Immature natural killer cell (primary cell): ENCODE measurements at places on chromosomes 12 and 14. TPM values are rescaled to one million over a fixed set of nuclear protein-coding genes. Genes with fewer than 3 reads are reported as not detected.

DNA sequence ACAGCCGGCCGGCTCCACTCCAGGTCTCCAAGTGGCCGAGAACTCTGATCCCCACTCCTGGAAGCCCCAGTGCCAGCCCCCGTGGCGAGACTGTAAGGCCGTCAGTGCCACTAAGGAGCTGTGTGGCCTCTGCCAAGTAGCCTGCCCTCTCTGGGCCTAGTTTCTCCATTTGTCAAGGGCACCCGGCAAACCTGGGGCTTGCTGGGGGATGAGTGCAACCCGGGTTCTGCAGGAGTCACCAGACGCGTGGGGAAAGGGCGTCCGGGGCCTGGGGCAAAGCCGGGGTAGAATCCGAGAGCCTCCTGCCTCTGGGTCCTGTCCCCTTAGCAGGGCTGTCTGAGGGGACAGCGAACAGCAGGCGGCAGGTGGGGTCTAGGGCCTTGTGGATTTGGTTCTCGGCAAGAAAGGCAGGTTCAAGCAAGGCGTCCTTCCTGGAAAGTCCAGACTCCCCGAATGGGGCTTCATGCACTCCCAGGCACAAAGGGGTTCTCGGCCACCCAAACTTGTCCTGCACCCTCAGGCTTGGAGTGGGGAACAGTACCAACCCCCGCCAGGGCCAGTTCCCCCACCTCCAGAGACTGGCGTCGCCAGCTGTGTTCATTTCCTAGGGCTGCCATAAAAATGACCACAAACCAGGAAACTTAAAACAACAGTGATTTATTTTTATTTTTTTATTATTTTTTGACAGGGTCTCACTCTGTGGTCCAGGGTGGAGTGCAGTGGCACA lies 56.0 kb downstream of the NCOR2 start:
- no peak for DNase-seq

DNA sequence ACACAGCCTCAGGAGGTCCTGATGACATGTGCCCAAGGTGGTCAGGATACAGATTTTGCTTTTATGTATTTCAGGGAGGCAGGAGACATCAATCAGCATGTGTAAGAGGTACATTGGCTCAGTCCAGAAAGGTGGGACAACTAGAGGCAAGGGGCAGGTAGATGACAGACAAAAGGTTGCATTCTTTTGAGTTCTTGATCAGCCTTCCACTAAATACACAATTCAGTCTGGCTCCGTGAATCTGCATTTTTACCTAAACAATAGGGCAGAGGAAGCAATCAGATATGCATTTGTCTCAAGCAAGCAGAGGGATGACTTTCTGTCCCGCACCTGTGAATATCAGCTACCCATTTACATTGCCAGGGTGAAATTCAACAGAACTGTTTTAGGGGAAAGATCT lies 178.6 kb downstream of the KSR2 start:
- no peak for DNase-seq

GRCh38 chr12:108573317-108573716 lies 10.9 kb downstream of the ISCU start:
- no peak for DNase-seq

- DNase-seq, result no peak
Measured at GRCh38 chr12:570435-570920, 92.8 kb downstream of the NINJ2 start.

- no peak for DNase-seq
Measured at GRCh38 chr12:98757455-98757854, 112.4 kb downstream of the APAF1 start.

DNA sequence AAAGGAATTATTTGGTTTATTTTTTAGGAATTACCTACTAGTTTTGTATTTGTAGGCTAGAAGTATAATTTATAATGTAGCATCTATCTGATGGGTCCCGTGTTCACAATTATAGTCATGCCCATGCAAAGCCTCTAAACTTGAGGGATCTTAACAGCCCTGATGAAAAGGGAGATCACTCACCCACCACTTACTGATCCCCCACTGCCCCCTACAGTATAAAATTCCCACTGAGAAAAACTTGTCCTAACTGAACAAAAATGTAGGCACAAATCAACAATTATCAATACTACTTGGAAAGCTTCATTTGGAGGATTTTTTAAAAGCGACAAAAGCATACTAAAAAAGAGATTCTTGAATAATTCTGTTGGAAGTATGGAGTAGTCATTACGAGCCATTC lies 21.0 kb downstream of the WIF1 start:
- DNase-seq, result no peak

DNA sequence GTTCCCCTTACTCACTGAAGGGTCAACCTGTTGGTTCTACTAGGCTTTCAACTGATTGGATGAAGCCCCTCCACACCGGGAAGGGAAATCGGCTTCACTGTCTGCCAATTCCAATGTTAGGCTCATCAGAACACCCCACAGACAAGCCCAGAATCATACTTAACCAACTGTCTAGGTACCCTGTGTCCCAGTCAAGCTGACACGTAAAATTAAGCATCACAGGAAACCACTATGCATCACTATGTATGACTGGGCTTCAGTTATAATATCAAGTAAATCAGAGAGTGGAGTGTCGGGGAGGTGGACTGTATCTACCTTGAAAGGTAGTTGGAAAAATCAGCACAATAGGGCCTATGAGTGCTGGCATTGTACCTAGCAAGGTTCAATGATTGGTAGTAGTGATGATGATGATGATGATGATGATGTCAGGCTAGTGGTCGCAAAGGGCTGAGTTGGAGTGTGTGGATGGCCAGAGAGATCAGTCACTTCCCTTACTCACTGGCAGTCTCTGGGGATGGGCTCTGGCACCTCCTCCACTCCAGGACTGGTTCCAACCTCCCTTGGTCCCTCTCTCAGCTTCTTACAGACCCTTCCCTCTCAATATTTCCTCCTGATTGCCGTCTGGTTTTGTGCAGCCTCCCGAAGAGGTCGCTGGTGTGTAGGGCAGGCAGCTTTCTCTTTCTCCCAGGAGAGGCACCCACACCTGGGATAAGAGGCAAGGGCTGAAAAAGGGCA lies 3.3 kb upstream of the ATG101 start:
- no peak for DNase-seq

- DNase-seq, result no peak
Measured at GRCh38 chr12:117334051-117334450, 27.4 kb downstream of the NOS1 start.

- no peak for DNase-seq
Measured at GRCh38 chr14:69696204-69696527, 70.8 kb upstream of the SRSF5 start.

DNA sequence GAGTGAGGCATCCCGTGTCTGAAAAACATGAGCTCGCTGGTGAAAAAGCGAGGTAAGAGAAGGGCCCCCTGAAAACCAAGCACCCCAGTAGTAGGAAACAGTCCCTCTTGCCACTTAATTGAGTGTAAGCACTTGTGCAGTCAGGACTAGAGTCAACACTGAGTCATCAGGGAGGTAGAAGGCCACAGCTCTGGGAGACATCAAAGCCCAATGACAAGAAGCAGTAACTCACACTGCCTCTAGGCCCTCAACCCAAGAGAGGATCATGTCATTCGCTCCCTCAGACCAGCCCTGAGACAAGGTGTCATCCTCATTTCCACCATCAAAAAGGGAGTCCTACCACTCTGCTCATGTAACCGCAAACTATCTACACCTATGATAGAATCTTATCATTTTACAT lies 17.8 kb downstream of the POMT2 start:
- DNase-seq, result no peak

- DNase-seq, result no peak
Measured at GRCh38 chr12:48786591-48787544, 2.0 kb downstream of the ADCY6 start.

DNA sequence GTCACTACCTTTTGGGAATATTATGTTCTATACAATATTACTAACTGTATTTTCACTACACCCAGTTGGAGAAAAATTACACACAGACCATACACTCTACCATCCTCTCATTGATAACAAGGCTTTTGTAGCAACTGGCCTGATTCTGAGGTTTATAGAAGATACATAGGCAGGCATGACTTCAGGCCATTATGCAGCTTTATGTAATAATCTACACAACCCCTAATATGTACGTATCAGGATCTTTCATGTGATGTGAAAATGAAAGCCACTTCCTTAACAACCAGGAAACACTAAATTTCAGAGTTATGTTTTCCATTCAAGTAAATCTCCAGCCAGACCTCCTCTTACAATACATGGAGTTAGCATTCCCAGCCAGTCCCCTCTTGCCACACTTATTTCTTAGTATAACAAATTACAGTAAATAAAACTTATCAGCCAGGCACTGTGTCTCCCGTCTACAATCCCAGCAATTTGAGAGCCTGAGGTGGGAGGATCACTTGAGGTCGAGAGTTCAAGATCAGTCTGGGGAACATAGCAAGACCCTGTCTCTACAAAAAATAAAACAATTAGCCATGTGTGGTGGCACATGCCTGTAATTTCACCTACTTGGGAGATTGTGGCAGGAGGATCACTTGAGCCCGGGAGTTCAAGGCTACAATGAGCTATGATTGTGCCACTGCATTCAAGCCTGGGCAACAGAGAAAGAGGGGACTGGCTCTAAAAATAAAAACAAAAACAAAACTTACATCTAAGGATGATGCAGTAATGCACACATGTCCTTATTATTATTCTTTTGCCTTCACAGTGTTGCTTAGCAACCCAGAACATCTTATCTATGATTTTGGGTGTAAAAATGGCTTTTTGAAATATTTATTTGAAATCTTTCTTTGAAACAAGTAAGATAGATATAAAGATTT lies 10.4 kb upstream of the OSBPL8 start:
- peak; percentile 14 for DNase-seq

GRCh38 chr14:43651896-43652295 lies 855.2 kb downstream of the FSCB start:
- no peak for DNase-seq

GRCh38 chr12:82687021-82688011 lies 610 bp downstream of the TMTC2 start:
- DNase-seq, result peak; percentile 51

DNA sequence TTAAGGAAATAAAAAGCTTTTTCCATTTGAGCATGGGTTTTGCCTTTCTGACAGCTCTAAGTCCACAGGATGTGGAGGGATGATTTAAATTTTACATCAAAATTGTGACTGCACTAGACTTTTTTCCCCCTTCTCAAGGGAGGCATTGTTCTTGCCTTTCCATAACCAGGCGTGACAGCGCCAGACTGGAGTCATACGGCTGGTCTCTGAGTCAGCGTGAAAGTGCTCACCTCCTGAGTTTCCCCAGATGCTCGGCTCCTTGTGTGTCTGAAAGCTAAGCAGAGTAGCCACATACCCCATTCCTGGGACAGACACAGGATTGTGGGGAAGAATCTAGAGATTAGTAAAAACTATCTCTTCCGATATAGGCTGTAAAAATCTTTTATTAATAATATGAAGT lies 43.1 kb downstream of the SOX5 start:
- DNase-seq, result no peak

- no peak for DNase-seq
Measured at GRCh38 chr12:11765817-11766794, 116.6 kb downstream of the ETV6 start.

- DNase-seq, result no peak
Measured at GRCh38 chr14:104284636-104285507, 146.5 kb downstream of the KIF26A start.

DNA sequence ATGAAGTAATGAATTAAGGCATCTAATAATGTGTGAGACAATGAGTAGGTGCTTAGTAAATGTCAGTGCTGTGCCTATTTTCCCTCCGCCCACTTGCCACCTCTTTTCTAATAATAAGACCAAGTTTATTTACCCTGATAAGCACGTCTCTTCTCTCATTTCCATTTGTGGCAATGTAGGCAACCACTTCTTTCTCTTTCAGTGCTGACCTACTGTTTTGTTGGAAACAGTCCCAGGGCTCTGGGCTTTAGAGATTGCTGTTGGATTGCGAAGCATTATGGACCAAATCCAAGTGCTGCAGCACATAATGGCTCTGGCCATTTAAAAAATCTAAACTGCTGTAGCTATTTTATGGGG lies 141.3 kb upstream of the PLEKHG7 start:
- no peak for DNase-seq

DNA sequence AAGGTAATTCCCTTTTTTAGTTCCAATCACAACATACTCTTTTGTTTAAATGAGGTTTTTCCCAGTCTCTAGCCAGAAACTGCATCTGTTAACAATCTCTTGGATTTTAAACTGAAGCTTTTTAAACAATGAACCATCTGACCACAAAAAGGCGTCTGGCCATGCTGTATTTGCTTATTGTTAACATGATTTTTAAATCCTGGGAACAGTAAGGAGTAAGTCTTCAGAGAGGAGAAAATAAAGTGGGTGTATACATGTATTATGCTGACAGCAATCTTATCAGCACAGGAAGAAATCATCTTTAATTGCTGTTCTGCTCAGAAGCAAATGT lies 106.2 kb downstream of the DAAM1 start:
- no peak for DNase-seq

- DNase-seq, result no peak
Measured at GRCh38 chr12:30517320-30517719, 178.3 kb downstream of the IPO8 start.

DNA sequence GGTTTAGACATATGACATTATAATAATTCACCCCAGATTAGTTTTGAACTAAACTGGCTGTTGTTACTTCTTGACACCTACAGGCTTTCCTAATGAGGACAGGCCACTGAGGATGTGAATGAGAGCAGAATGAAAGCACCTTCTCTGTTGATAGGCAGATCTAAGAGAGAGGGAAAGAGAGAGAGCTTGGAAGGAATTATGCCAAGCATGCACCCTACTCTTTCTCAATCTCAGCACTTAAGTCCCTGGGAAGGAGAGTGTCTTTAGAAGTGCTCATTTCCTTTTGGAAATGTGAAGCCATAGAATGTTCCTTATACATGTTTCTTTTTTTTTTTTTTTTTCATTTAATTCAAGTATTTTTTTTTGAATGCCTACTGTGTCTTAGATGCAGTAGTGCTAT lies 49.0 kb downstream of the TBC1D15 start:
- no peak for DNase-seq

GRCh38 chr14:85813040-85813439 lies 283.1 kb downstream of the FLRT2 start:
- no peak for DNase-seq

DNA sequence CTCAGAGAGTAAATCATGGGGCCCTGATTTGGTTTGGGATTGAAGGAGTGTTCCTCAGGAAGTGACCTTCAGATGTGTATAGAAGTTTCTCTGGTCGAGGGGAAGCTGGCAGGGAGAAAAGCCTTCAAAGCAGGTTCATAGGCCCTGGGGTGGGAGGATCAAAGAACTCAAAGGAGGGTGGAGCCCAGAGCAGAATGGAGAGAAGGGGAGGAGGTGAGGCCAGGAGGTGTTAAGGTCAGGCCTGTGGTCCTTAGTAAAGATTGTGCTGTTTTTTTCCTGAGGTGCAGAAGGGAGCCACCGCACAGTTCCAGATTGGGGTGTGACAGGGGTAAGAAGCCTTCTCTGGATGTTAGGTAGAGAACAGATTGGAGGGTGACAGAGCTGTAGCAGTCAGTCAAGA lies 9.7 kb upstream of the CFAP251 start:
- no peak for DNase-seq

GRCh38 chr12:19575337-19576243 lies 136.3 kb downstream of the AEBP2 start:
- no peak for DNase-seq

- DNase-seq, result peak; percentile 26
Measured at GRCh38 chr14:32078023-32078857, 1.1 kb downstream of the ARHGAP5 start.

GRCh38 chr12:66340131-66340530 lies 37.8 kb downstream of the HELB start:
- no peak for DNase-seq

DHRS2 gene
- polyA plus RNA-seq, result not detected

GALNT9 gene
- polyA plus RNA-seq, result not detected

PRB2 gene
- not detected for polyA plus RNA-seq

STXBP6 gene
- polyA plus RNA-seq, result not detected

CLEC1B gene
- 2.0 TPM for polyA plus RNA-seq

NPFF gene
- not detected for polyA plus RNA-seq

TTC9 gene
- polyA plus RNA-seq, result 1.3 TPM

WDHD1 gene
- polyA plus RNA-seq, result 7.2 TPM

CLEC2A gene
- polyA plus RNA-seq, result not detected

JAG2 gene
- 0.39 TPM for polyA plus RNA-seq

PSME2 gene
- polyA plus RNA-seq, result 650 TPM
